ENCODE measurements at places on chromosomes 1 and 21.

- DNase-seq: no peak
Measured at GRCh38 chr21:42414928-42415769, 11.4 kb downstream of the UBASH3A start.

- DNase-seq: no peak
Measured at GRCh38 chr1:163596541-163597258, 274.9 kb downstream of the NUF2 start.

- peak; percentile 73 for DNase-seq
Measured at GRCh38 chr1:9687120-9687873, 35.8 kb downstream of the PIK3CD start.

GRCh38 chr1:80593197-80593596 is 1207.5 kb upstream of the ADGRL2 start:
- DNase-seq: no peak

DNA sequence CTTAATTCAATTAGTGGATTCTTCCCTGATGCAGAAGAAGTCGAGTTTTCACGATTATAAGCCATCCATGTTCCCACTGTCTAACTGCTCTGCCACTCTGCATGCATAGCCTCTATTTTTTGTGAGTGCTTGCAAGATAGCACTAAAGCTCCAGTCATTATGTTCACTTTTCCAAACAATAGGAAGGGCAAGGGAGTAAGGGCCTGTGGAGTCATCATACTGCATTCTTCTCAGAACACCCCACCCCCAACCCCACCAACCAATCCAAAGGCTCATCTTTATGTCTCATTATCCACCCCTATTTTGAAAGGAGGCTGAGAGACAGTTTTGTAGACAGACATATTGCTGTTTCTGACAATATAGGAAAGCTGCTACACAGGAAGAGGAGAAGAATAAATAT is 471.7 kb upstream of the ADGRL2 start:
- peak; percentile 35 for DNase-seq

DNA sequence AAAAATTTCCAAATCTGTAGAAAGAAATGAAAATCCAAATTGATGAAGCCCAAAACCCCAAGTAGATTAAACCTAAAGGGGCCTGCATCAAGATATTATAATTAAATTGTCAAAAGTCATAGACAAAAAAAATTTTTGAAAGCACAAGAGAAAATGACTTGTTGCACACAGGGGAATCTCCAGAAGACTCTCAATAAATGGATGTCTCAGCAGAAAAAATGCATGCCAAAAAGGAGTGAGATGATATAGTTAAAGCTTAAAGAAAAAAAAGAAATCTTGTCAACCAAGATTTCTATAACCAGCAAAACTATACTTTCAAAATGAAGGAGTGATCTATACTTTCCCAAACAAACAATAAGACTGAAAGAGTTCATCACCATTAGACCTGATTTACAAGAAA is 393.2 kb upstream of the SPAG17 start:
- DNase-seq: no peak
